ENCODE measurements at places on chromosomes 5 and 9.

DNA sequence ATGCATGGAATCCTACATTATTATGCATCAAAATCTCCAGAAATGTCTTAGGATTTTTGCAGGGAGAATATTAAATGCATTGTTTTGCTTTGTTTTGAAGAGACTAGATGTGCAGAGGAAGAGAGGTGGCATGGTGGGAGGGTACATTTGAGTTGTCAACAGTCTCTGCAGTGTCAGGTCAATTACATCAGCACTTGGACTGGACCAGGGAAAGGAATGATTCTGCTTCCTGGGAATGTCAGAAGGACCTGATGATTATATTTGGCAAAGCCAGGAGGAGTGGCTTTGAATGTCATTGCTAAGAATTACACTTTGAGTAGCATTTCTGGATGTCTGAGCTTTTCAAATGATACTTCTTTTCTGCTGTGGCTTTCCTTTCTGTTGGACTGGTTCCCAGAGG, 17.5 kb upstream of the TMEFF1 start:
- peak; percentile 35 for DNase-seq

DNA sequence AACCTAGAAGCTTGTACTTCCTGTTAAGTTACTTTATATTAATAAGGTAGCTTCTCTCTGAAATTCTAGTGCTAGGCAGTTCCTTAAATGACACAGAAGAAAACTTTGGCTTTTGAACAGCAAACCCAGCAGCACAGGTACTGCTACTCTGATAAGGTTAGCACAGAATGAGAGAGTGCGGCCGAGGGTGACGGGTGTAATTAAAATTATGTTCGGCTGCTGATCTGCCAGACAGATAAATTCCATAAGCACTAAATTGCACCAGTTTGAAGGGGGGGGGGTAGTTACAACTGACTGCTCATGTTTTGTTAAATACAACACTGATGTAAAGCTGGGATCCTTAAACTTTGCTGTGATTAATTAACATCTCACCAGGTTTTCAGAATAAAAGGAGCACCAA, 475.1 kb downstream of the SPOCK1 start:
- no peak for DNase-seq

- DNase-seq: no peak
Measured at GRCh38 chr5:170860415-170860814, 1.4 kb upstream of the RANBP17 start.

- DNase-seq: no peak
Measured at GRCh38 chr5:171462928-171463861, 43.7 kb downstream of the FGF18 start.

DNA sequence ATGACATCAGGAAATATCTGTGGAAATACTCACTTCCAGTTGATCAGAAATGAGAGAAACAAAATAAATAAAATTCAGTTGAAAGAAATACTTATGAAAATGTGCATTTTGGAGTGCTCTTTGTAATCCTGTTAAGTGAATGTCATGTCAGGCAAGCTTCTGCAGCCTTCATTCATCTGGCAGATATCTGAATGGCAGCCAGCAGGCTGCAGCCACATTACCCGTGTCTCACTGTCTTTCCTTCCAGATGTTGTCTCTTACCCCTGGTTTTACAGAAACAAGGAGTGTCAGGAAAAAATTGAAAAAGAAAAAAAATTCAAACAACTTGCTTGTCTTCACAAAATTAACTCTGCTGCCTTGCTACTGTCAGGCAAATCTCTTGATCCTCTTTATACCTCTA, 445.0 kb upstream of the RIOK2 start:
- no peak for DNase-seq

GRCh38 chr9:117777823-117778222, 73.6 kb downstream of the TLR4 start:
- no peak for DNase-seq

GRCh38 chr9:129327552-129328328, 149.7 kb upstream of the IER5L start:
- no peak for DNase-seq

DNA sequence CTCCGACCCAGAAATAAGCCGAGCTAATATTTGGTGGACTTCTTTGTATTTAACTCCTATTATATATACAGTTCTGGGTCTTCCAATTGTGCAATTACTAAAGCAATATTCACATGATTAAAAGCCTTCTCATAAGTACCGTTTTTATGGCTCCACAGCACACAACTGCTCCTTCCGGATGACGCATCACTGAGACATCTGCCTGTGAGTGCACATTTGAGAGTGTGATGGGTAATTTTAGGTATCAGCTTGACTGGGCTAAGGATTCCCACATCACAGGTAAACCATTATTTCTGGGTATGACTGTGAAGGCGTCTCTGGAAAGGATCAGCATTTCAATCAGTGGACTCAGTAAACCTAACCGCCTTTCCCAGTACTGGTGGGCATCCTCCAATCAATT, 77.5 kb upstream of the SYK start:
- DNase-seq: no peak

DNA sequence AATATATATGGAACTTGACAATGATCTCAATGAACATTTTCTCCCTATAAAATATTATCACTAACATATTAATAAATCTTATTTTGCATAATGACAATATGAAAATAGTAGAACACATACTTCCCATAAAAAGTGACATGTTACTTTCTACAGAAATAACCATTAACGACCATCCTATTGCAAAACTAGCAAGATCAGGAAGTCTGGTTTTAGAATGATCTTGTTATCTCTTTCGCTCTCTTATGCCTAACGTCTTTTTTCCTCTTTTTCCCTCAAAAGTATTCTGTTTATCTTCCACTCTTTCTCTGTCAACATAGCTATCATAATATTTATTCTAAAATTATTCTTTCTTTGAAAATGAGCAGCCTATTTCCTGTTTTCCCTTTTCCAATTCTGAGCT, 21.6 kb upstream of the C5orf46 start:
- DNase-seq: no peak

GRCh38 chr5:5145651-5146529, 5.8 kb downstream of the ADAMTS16 start:
- no peak for DNase-seq

DNA sequence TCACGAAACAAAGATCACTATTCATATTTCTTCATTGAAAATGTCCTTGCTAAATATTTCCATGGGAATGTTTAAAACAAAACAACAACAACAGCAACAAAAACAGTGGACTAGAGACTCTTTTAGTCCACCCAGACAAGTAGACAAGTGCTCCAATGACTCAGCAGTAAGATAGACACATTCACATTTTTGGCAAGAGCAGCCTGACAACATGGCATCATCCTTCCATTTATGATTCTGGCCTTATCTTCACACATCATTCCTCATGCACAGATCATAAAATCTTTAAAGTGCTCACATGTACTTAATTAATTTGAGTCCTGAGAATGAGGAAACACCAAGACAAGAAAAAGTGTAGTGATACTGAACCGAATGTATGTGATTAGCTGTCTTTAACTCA, 132.6 kb upstream of the PDE4D start:
- no peak for DNase-seq

DNA sequence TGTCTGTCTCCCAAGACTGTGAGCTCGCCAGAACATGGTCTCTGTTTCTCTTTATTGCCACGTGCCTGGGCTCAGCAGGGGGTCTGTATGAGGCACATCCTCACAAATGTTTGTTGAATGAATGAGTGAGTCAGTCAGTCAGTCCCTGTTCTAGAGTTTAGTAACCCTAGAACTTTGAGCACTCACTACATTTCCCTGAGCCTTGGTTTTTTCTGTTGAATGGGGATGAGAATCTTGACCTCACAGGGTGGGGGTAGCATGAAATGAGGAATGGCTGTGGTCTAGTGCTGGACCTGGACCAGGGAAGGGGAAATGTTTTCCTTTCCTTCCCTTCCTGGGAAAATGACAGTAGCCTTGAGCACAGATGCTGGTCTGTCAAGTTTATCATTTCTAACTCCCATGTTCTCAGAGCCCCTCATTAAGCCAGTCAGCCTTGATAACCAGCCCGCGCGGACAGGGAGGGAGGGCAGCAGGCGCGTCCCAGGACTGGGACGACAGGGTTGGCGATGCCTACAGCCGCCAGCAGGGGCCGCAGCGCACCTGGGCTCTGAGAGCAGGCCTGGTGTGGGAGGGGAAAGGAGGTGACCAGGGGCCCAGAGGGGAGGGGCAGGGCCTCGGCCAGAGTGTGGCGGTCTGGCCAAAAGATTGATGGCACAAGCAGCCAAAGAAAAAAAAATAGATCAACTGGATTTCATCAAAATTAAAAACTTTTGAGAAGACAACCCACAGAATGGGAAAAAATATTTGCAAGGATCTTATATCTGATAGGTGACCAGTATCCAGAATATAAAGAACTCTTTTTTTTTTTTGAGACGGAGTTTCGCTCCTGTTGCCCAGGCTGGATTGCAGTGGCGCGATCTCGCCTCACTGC, 24.1 kb upstream of the WNK2 start:
- DNase-seq: peak; percentile 89

DNA sequence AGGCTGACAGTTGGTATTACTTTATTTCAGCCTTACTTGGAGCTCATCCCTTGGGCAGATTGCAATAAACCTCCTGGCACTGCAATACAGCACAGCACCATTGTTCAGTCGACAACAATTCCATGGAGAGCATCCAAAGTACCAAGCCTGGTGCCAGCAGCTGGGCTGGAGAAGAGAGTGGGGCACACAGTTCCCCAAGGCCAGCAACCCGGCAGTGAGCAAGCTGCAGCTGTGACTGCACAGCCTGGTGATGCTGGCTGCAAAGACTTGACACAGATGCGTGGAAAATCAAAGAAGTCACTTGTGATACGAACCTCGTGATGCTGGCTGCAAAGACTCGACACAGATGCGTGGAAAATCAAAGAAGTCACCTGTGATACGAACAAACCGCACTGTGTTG, 125.4 kb downstream of the ATPSCKMT start:
- DNase-seq: no peak

DNA sequence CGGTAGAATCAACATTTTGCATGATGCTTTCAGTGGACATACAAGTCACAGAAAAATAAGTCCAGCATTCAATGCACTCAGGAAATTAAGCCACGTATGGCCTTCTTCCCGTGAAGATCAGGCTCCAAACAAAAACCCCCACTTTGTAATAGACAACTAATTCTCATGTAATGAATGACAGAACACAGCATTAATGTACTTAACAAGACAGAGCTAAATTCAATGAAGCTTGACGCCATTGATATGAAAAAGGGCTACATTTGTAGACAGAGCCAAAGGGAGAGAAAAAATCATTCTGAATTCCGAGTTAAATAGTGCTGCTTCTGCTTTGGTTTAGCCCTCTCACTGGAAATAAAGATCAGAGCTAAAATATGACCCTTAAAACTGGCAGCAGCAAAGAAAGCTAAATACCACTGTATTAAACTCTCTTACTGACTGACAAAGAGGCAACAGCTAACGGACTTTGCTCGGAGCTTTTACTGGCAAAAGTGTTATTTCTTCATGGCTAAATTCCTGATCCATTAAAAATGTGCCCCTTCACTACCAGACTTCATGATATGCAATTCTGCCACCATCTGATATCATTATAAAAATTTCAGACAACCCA, 250.5 kb downstream of the BNC2 start:
- no peak for DNase-seq

GRCh38 chr5:161803-162110, 29.5 kb upstream of the LRRC14B start:
- no peak for DNase-seq

GRCh38 chr9:23539311-23539710, 286.7 kb downstream of the ELAVL2 start:
- no peak for DNase-seq

- no peak for DNase-seq
Measured at GRCh38 chr9:70672161-70672649, 257.7 kb upstream of the KLF9 start.

DNA sequence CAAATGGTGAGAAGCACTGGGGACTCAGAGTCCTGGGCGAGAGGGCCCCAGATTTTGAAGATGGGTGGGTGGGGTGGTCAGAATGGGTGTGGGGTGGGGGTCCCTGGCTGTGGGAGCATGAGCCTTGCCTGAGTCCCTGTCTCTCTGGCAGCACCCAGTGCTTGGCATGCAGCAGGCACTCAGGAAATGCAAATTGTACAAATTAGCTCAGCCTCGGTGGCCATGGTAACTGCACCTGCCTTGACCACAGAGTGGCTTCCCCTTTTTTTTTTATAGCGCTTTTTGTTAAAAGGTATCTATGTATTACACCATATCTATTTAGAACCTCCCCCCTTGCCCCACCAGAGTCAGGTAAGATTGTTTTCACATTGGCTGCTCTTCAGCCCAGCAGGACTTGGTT, 19.2 kb upstream of the PITX1 start:
- no peak for DNase-seq

GRCh38 chr9:121059998-121060636, 10.0 kb upstream of the C5 start:
- peak; percentile 42 for DNase-seq

- DNase-seq: no peak
Measured at GRCh38 chr9:9605681-9606080, 1007.1 kb downstream of the PTPRD start.

DNA sequence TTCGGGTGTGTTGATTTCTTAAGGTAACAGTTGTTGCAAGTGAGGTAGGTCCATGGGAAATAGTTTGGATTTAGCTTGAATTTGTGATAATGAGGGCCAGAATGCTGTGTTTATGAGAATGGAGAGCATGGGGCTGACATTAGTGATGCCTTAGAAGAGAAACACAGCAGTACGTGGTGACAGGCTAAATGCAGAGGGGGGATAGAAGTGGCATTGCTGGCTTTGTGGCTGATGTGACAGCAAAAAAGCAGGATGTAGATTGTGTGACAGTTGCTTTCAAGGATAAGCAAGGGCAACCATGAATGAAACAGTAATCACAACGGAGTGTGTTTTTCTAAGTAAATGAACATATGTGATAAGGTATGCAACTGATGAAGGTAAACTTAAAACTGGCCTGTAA, 103.4 kb upstream of the SGCD start:
- DNase-seq: no peak

- no peak for DNase-seq
Measured at GRCh38 chr9:15717290-15717967, 164.6 kb downstream of the CCDC171 start.

- no peak for DNase-seq
Measured at GRCh38 chr5:41403846-41404245, 106.6 kb downstream of the PLCXD3 start.

- DNase-seq: no peak
Measured at GRCh38 chr5:10201223-10201868, 48.3 kb downstream of the ATPSCKMT start.

- no peak for DNase-seq
Measured at GRCh38 chr9:95302479-95302878, 15.0 kb downstream of the FANCC start.

- DNase-seq: no peak
Measured at GRCh38 chr5:6059137-6059800, 319.1 kb downstream of the MED10 start.
